ENCODE measurements at places on chromosomes 7 and 10.

GRCh38 chr7:134083766-134084487 is 43.2 kb upstream of the LRGUK start:
- DNase-seq = no peak

DNA sequence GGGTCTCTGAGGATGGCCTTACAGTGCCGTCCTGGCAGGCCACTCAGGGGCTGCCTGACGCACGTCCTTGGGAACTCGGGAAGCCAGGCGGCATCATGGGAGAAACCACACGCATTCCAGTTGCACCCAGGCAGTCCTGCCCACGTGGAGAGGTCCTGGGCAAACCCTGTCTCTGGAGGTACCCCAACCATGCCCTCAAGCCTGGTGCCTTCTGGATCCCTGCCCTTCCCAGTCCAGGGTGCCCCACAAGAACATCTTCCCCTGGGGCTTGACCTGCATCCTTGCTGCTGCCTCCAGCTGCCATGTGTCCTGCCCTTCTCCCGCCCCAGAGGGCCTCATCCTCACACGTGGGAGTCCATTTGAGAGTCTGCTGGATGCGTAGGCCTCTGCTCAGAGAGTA is 200.3 kb upstream of the PPP2R2D start:
- DNase-seq = no peak

- DNase-seq = no peak
Measured at GRCh38 chr7:154419344-154419743, 367.1 kb downstream of the DPP6 start.

GRCh38 chr10:111077479-111077784 is 603 bp downstream of the ADRA2A start:
- no peak for DNase-seq

DNA sequence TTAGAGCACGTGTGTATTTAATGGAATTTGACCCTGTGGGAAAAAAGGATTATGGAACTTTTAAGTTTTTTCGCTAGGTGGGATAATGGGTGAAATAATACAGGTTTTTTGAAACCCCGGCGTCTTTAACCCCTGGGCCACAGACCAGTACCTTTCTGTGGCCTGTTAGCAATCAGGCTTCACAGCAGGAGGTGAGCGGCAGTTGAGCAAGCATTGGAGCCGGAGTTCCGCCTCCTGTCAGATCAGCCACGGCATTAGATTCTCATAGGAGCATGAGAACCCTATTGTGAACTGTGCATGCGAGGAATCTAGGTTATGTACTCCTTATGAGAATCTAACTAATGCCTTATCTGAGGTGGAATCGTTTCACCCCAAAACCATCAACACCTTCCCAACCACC is 28.6 kb downstream of the WAC start:
- DNase-seq = peak; percentile 6

GRCh38 chr10:11670381-11670780 is 58.9 kb upstream of the USP6NL start:
- no peak for DNase-seq

DNA sequence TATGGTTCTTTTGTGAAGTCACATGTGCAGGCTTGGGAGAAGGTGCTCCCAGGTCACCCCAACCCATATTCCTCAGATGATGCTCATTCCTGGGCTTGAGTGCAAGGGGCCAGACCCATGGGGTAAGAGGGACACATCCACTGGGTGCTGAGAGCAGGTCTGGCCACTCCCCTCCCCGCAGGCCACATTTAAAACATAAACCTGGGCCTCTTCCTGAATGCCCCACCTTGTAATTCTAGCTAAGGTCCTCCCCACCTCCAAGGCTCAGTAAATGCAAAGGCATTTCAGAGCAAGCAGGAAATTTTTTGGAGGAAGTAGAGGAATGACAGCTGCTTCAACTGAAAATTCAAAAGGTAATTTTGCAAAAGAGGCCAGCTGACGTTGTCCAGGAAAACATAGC is 172.5 kb downstream of the ARHGAP21 start:
- no peak for DNase-seq

- DNase-seq = no peak
Measured at GRCh38 chr10:13490503-13490902, 38.3 kb downstream of the BEND7 start.

DNA sequence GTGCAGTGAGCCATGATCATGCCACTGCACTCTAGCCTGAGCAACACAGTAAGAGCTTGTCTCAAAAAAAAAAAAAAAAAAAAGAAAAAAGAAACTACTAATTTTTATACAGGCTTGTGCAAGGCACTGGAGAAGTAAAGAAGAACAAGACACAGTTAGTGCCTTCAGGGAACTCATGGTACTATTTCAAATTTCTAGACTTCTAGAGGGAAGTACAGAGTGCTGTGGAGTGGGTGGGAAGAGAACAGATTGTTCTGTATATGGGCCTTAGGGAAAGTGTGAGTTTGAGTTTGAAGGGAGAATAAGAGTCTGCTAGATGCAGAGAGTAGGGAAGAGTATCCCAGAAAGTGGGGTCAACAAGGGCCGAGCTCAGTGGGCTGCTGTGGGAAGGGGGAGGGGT is 234.8 kb downstream of the PHTF2 start:
- no peak for DNase-seq

- no peak for DNase-seq
Measured at GRCh38 chr10:123269017-123269552, 114.9 kb downstream of the BUB3 start.

DNA sequence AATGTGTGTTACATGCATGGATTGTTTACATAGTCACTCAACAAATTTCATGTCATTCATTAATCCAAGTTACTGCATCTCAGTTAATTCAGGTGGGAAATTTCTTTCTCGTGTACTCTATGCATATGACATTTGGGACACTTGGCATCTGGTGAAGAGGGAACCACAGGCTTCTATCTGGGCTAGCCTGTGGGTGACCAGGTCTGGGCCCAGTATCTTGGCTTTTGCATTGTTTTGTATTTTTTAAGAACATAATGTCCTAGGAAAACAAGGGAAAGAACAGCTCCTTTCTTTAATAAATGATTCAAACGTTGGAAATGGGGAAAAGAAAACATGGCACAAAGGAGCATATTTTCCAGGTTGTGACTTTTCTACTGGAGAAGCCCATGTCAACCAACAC is 331.1 kb downstream of the WDR11 start:
- DNase-seq = no peak

GRCh38 chr7:5631152-5631551 is 150.3 kb downstream of the RNF216 start:
- DNase-seq = no peak

DNA sequence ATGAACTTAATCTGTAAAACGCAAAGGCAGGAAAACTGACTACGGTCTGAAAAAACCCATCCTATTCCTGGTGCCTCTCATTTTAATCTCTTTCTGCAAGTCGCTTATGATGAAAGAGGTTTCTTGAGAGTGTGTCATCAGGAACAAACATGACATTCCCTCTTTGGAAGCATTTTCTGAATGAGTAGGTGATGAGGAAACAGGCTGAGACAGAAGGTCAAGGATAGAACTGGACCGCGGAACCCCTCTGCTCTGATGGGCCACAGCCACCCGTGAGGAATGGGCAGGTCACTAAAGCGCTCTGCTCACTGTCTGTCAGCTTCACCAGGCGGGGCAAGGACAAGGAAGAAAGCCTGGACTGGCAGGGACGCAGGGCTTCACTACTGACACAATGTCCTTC is 28.6 kb downstream of the BEND7 start:
- no peak for DNase-seq

- DNase-seq = no peak
Measured at GRCh38 chr7:2106924-2107323, 125.8 kb downstream of the MAD1L1 start.

- DNase-seq = no peak
Measured at GRCh38 chr10:50538555-50539398, 85.0 kb downstream of the SGMS1 start.

GRCh38 chr10:113872139-113873030 is 17.9 kb downstream of the NHLRC2 start:
- DNase-seq = no peak

DNA sequence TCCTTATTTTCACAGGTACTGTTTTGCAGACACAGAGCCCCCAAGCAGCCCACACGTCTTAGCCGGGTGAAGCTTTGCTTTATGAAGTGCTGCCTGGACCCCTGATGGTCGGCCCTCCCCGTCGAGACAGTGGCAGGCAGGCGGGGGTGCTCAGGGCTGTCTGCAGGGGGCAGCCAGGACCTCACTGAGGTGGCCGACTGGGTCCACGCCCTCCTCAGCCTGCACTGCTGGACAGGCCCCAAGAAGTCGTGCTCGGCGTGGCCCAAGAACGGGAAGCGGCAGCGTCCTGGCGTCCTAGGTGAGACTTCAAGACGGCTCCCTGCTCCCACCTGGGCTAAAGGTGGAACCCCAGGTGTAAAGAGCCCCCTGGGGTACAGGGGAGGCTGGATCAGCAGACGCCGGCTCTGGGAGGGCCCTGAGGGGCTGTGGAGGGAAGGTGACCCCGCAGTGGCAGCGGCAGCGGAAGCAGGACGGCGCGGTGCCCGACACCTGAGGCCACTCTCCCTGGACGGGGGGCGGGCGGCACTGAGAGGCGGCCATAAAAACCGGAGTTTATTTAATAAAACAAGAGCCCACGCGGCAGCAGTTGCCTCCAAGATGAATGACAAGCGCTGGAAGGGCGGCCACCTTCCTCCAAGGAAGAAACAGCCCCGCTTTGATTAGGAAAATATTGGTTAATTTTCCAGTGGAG is 179.4 kb downstream of the ELFN1 start:
- DNase-seq = no peak

DNA sequence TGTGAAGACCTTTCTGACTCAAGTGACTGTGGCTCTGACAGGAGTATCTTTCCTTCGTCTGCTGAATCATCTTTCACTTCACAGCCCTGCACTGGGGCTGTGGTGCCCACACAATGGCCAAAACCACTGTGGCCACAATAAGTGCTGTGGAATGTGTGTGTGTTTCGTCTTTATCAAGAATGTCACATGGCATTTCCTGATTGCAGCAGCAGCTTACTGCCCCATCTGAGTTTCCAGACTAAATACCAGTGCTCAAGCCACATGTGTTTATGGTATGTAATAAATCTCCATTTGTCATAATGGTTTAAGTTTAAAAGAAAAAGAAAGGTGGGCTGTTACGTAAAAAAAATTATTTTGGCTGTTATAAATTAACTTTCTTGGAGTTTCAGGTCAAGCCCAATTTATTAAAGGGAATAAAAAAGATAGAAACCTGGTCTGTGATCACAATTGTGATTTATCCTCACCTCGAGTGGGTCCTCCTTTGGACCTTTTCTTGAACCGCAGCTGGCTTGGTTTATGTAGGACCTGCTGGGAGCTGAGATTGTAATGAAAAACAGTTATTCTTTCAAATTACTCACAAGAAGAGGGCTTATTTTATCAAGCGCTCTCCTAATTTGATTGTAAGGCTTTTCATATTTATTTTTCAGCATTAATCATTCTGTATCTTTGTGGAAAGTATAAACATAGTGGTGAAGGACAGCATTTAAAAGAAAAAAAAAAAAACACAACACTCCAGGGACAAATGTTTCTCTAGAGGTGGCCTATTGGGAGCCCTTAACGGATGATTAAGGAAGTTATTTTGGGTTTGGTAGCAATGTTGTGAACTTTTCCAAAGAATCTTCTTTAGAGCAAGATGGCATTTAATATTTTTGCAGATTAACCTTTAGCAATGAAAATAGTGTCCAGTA is 116.2 kb downstream of the LRMDA start:
- DNase-seq = no peak

DNA sequence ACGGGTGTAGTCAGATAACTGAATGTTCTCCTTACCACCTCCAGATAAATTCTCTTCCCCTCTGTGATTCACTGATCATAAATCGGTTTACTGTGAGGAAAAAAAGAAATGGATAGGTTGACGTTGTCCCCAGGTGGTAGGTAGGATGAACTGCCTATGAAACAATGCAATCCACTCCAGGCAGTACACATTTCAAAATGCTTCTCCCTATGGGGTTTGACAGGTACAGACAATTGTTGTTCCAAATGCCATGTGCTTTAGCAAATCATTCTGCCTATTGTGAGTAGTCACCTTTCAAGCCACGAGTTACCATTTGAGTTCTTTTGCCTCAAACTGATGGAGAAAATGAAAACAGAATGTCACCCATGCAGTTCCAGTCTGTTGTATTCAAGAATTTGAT is 21.8 kb downstream of the VIM start:
- DNase-seq = no peak

GRCh38 chr10:50286517-50286916 is 35.2 kb upstream of the ASAH2 start:
- no peak for DNase-seq

DNA sequence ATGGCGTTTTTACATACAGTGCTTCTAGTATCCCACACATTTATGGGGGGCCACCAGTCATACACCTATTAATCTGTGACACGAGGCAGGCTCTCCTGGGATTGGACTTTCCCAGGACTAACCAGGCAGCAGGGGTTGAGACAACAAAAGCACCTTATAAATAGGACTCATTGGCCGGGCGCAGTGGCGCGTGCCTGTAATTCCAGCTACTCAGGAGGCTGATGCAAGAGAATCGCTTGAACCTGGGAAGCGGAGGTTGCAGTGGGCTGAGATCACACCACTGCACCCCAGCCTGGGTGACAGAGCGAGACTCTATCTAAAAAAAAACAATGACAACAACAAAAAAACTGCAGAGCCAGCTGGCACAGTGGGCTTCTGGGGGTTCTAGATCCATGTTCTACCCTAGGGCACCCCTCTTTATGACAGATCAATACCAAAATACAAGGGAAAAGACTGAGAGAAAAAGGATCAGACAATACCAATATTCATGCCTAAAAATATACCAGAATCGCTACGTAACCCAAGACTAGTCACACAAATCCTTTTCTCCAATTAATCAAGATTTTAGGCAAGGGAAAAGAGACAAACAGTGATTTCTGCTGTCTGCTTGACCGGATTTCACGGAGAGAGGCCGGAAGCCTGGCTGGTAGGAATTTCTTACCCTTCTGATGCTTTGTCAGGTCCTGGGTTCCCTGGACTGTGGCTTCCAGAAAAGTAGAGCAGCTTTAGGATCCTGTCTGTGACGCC is 98.4 kb upstream of the CCNY start:
- no peak for DNase-seq

DNA sequence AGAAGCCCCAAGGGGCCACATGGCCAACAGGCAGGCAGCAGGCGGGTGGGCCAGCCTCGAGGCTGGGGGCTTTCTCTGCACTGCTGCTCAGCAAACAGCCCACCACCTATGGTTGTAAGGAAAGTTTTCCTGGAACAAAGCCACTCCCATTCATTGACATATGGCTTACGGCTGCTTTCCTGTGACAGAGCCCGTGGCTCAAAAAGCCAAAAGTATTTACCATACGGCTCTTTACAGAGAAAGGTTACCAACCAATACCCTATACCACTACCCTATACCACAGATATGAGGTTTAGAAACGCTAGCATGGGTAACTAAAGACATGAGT is 152.7 kb downstream of the MAD1L1 start:
- no peak for DNase-seq

DNA sequence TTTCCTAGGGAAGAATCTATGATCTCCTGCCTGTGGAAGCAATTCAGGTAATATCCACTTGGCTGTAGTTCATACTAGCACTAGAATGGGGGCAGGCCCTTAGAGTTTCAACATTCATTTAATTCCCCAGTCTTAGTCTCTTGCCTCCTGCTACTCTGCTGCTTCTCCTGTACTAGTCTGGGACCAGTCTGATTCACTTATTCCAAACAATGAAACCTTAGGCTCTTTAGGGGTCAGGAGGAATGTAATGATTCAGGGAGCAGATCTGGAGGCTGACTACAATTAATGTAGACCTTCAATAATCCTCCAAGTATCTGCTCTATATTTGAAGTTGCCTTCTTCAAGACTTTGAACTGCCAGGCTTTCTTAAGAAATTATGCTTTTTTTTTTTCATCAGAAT is 101.8 kb downstream of the GNAT3 start:
- DNase-seq = no peak
